GM23248 (cell line): ENCODE measurements at places on chromosomes 7 and 10.

GRCh38 chr7:44384586-44385433 lies 59.4 kb upstream of the CAMK2B start:
- no peak for DNase-seq

GRCh38 chr10:79415736-79416577 lies 29.5 kb downstream of the ZCCHC24 start:
- no peak for DNase-seq

DNA sequence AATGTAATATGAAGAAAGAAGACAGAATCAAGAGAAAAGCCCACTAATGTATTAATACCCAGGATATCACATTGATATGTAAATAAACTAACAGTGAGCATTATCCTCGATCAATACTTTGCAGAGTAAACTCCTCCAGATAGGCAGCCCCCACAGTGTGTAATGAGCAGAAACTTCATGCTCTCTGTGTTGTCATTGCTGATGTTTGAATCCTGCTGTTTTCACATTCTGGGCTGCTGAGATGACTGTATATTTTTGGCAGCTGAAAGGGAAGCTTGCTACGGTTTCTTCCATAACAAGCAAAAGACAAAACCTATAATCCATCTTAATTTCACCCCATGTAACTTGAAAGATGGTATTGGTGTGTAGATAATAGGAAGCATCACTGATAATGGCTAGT lies 15.3 kb upstream of the THSD7A start:
- DNase-seq, result peak; percentile 7

- no peak for DNase-seq
Observed at GRCh38 chr10:12484941-12485805, 135.8 kb downstream of the CAMK1D start.

- peak; percentile 62 for DNase-seq
Observed at GRCh38 chr10:111968647-111969046, 214.9 kb downstream of the GPAM start.

GRCh38 chr7:66921396-66921917 lies 432 bp downstream of the TMEM248 start:
- DNase-seq, result peak; percentile 71

- no peak for DNase-seq
Observed at GRCh38 chr10:118153287-118153686, 106.5 kb upstream of the RAB11FIP2 start.

DNA sequence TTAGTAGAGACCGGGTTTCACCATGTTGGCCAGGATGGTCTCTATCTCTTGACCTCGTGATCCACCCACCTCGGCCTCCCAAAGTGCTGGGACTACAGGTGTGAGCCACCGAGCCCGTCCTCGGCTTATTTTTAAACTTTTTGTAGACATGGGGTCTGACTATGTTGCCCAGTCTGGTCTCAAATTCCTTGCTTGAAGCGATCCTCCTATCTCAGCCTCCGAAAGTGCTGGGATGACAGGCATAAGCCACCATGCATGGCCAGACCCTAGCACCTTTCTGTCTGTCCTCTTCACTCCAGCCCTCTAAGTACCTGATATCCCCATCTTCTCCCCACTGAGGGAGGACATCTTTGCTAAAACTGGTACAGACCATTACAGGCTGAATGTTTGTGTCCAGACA lies 41.4 kb downstream of the TMEM130 start:
- DNase-seq, result no peak

DNA sequence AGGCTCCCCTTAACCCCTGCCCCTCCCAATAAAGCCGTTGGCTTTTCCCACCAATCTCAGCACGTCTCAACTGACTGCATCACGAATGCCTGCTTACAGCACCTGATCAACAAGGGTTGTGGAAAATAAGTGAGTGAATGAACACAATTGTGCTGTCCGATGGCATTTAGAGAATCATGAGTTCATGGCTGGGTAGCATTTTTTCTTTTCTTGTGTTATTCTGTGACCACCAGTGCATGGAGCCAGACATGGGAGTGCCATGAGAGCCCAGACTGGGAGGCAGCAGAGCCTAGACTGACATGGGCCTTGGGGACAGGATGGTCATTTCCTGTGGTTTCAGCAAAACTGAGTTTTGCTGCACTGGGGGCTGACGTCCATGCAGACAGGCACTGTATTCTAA lies 254.1 kb upstream of the IGFBP3 start:
- DNase-seq, result no peak

- no peak for DNase-seq
Observed at GRCh38 chr7:66699998-66700397, 40.5 kb upstream of the RABGEF1 start.

GRCh38 chr7:70620333-70621055 lies 511.4 kb upstream of the GALNT17 start:
- no peak for DNase-seq

GRCh38 chr7:95190515-95190914 lies 133.8 kb downstream of the PON1 start:
- DNase-seq, result peak; percentile 6

- no peak for DNase-seq
Observed at GRCh38 chr10:70582793-70583668, 19.5 kb downstream of the PRF1 start.

DNA sequence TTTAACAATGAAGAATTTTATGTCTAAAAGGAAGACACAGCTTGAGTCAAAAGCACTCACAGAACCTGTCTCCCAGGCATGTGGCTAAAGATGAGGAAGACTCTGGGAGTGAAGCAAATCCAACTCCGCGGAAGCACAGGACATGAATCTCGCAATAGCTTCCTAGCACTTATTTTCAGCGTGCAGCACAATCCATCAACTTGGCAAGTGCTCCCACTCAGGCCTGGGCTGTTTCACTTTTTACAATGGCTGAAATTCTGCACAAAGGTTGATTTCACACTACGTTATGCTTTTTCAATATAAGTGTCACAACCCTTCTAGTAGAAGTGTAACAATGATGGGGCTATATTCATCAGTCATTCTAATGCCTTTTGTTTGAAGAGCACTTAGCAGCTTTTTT lies 180.2 kb downstream of the XPNPEP1 start:
- DNase-seq, result no peak

DNA sequence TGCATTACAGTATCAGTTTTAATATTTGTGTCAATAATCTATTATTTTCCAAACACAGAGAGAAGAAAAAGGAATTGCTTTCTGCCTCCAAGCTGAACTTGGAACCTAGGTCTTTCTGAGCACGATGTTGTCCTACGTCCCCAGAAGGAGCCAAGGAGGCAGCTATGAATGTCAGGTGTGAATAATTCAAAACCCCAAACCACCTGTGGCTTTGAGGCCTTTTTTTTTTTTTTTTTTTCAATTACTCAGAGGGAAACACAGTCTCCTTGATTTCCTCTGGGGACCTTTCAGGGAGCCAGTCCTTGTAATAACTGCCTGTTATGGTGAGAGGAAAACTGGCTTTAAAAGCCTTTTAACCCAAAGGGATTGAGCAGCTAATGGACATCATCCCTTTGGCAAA lies 8.3 kb downstream of the GPR85 start:
- no peak for DNase-seq

- DNase-seq, result peak; percentile 66
Observed at GRCh38 chr10:59674215-59674836, 35.3 kb downstream of the SLC16A9 start.

DNA sequence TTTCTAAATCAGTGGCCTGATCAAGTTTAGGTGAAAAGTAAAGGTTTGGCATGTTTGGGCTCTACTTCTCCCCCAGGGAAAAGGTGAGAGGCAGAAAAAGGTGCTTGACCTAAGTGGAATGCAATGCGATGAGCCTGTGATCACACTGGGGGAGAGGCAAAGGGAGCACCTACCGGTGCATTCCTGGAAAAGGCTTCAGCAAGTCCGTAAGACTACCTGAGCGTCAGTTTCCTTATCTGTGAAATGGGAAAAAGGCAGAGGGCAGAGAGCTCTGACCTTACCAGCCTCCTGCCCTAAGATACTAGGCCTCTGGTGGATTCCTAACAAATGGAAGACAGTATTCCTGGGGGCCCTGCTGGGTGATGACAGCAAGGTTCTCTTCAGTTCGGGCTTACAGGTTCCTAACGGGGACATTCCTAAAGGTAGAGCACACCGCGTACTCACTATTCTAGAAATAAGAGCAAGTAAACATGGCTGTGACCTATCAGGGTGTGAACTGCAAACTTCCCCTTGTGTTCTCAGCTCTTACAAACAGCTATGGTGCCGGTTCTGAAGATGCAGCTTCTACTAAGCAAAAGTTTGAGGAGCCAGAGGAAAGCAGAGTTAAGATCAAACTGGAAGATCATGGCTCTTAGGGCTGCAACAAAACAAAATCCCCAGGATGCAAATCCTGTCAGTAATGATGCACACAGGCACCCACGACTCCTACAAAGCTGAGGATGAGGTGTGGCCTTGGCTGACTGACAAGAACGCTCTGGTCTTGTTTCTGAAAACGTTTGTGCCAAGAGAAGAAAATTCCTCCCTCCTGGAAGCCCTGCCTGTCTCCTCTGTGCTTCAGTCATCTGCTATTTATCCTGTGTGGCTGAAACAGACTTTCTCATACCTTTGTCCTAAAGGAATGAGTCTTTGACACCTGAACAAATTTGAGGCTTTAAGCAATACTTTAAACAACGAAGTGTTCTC lies 13.3 kb upstream of the ACSL5 start:
- peak; percentile 81 for DNase-seq

GRCh38 chr10:124420254-124420653 lies 1.5 kb upstream of the OAT start:
- DNase-seq, result no peak

DNA sequence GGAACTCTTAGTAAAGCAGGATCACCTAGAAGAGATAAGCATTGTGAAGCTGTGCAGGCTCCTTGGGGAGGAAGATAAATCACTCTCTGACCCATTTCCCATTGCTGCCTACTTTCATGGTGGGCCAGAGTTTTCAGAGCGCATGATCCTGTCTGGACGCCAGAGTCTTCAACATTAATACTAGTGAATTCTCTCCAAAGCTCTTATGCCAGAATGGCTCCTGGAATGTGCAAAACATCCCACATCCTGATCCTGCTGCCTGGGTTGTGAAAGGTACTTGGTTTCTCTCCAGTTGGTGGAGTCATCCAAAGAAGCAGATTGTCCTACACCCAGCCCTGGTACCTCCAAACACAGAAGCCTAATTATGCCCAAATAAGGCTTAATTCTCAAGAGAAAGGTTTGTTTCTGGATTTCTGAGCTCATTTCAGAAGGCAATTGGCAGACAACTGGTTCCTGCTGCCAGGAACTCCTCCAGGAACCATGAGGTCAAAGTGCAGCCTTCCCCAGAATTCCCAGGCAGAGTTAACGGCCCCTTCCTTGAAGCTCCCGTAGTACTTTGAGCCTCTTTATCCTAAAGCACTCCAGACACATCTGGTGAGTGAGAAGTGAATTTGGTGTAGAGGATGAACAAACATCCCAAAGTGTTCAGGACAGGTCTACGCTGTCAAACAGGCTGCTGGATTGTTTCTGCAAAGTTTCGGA lies 495.2 kb downstream of the PLXNA4 start:
- DNase-seq, result peak; percentile 80

DNA sequence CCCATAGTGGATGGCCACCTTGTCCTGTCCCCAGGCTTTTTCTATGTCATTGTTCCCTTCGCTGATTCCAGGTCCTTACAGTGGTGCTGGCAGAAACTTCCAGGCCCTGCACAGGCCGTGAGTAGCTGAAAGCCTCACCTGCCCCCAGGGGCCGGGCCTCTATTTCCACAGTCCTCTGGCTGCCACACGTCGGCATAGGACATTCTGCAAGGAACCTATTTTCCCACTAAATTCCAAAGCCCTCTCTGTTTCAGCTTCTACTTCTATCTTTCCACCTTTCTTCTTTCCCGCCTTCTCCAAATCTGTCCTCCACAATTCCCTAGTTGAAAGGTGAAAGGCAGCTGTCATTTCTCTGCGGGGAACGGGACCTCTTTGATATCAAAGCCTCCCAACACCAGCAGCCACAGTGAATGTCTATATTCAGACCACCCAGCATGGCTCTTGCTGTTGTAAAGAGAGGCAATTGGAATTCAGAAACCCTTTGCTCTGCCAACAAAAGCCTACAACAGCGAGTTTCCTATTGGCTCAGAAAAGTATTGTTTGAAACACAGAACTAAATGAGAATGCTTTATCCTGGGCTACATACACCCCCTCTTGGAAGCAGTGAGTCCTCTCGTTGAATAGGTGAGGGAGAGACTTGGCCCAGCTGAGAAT lies 607.7 kb downstream of the GALNT17 start:
- no peak for DNase-seq

DNA sequence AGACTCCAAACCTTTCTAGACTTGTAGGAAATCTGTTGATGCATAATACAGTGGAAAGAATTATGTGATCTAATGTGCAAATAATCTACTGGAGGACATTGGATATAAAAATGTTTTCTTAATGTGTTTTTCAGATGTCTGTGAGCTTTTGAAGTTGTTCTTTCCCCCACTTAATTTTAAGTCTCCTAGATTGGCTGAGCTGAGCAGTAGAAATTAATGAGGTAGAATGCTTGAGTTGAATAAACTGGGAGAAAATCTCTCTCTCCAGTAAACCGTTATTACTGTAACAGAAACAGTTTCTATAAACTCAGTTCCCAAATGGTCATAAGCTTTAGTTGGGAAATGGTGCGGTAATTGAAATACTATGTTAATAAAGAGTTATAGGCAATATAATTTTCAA lies 15.7 kb downstream of the CSGALNACT2 start:
- DNase-seq, result no peak

GRCh38 chr10:1047937-1048336 lies 982 bp downstream of the IDI1 start:
- DNase-seq, result peak; percentile 51

GRCh38 chr10:6593241-6593671 lies 13.2 kb upstream of the PRKCQ start:
- no peak for DNase-seq

- no peak for DNase-seq
Observed at GRCh38 chr7:151838861-151839381, 38.0 kb downstream of the PRKAG2 start.

GRCh38 chr7:11343136-11343535 lies 369.5 kb downstream of the PHF14 start:
- no peak for DNase-seq

GRCh38 chr7:96067321-96067720 lies 254.6 kb downstream of the SLC25A13 start:
- DNase-seq, result no peak

DNA sequence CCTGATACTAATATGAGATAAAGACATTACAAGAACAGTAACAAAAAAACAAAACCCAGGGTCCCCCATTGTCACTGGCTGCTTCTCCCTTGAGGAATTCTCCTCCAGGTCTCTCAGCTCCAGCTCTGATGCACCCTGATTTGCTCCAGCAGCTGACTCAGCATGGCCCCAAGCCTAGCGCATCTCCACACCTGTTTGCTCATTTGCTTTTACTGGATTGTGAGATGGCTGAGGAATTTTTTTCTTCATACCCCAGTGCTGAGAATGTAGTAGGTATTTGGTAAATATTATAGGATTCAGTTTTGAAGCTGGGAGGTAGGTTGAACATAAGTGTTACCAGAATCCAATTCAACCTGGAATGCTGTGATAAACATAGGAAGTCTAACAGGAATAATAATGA lies 171.9 kb downstream of the PKD1L1 start:
- no peak for DNase-seq

DNA sequence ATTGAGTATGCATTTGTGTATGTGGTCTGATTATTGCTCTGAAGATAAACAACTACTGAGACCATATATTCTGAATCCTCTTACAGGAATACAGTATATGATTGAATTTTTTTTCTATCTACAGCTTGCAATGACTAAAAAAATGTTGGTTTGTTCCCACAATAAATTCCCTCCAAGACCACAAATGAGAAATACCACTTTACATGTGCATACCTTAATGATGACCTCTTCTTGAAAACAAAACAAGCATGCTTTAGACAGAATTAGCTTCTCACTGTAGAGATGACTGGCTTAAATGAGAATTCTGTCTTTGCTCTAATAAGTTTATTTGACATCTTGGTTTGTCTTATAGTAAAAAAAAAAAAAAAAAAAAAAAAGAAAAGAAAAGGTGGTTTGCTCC lies 241.5 kb downstream of the PCDH15 start:
- no peak for DNase-seq
